ENCODE measurements at places on chromosomes 11 and 22.
A peak's percentile ranks its signal among the peaks of the same experiment; 100 is the strongest.

- DNase-seq = no peak
Observed at GRCh38 chr11:18721561-18722292, 4.3 kb downstream of the IGSF22 start.

DNA sequence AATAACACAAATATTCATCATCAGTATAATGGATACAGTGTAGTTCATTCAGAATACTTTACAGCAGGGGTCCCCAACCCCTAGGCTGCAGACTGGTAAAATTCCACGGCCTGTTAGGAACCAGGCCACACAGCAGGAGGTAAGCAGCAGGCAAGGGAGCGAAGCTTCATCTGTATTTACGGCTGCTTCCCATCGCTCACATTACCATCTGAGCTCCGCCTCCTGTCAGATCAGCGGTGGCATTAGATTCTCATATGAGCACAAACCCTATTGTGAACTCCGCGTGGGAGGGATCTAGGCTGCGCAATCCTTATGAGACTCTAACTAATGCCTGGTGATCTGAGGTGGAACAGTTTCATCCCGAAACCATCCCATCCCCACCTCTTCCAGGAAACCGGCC, 125.1 kb downstream of the SERGEF start:
- DNase-seq = no peak

- no peak for DNase-seq
Observed at GRCh38 chr22:19003508-19003907, 67.4 kb upstream of the PRODH start.

GRCh38 chr11:61356706-61357105, 5.0 kb downstream of the CYB561A3 start:
- no peak for DNase-seq

- no peak for DNase-seq
Observed at GRCh38 chr11:125939081-125939521, 6.7 kb upstream of the VSIG10L2 start.

DNA sequence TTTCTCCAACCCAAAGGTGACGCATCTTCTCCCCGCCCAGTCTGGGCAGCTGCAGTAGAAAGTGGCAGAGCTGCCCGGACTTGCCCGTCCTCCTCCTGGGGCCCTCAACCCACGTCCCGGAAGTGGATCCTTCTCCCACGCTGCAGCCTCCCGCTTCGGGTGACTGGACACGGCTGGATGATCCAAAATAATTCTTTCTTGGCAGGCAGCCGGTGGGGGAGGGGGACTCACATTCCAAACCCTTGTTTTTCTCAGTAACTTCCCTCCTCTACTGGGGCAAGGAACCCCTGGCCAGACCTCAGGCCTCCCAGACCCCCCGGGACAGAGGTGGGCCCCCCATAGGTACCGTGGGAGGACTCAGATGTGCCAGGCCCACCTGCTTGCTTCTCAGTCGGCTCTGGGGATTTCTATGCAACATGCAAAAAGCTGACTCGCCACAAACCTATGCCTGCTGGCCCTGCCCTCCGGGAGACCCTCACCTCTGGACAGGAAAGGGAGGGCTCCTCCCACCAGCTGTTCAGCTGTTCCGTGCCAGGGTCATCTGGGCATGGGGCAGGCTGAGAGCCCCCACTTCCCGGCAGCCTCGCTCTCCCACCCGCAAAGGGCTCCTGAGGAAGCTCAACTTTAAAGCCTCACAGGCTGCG, 1.4 kb downstream of the PLXNB2 start:
- DNase-seq = peak; percentile 79

DNA sequence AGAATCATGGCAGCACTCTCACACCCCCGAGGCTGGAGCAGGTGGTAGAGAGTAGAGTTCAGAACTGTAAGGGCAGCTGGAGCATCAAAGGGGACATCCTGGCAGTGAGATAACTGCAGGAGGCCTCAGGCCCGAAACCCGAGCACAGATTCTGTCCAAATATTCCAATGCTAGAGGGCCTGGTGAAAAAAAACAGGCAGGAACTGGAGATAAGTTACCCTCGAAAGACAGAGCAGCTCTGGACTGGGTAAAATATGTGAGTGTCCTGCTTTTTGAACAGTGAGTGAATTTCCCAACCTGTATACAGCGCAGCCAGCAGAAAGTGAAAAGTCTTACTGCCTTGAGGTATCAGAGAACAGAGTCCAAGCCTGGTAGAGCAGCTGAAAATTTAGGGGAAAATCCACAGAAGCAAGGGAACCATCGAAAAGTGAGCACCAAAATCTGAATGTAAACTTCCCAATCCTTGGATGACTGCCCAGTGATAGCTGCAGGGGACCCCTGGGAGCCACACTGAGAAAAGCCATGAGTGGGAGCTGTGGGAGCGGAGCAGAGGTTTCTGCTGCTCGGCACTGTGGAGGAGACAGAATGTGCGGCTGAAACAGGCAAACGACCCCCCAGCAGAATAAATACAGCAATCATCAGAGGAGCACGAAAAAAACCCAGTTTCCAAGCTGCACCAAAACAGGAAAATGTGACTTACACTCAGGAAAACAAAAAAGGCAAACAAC, 50.6 kb downstream of the WNT11 start:
- no peak for DNase-seq

GRCh38 chr22:25903294-25903693, 161.3 kb downstream of the MYO18B start:
- no peak for DNase-seq
